Right lung (tissue), 10 donors: ENCODE measurements at places on chromosomes 11 and 22. TPM values are rescaled to one million over a fixed set of nuclear protein-coding genes. Genes with fewer than 3 reads are reported as not detected.

The UPB1 gene
- polyA plus RNA-seq, result 2.0 TPM

The TSSC4 gene
- 39.0 TPM for polyA plus RNA-seq

The SMC1B gene
- polyA plus RNA-seq, result 0.24 TPM

The BAIAP2L2 gene
- polyA plus RNA-seq, result 1.4 TPM

The SCGB1A1 gene
- 3.8 TPM for polyA plus RNA-seq

The SHANK2 gene
- polyA plus RNA-seq, result 21.2 TPM

The HPX gene
- polyA plus RNA-seq, result 7.6 TPM

The UBQLN3 gene
- polyA plus RNA-seq, result not detected

The LMO1 gene
- 0.23 TPM for polyA plus RNA-seq

DNA sequence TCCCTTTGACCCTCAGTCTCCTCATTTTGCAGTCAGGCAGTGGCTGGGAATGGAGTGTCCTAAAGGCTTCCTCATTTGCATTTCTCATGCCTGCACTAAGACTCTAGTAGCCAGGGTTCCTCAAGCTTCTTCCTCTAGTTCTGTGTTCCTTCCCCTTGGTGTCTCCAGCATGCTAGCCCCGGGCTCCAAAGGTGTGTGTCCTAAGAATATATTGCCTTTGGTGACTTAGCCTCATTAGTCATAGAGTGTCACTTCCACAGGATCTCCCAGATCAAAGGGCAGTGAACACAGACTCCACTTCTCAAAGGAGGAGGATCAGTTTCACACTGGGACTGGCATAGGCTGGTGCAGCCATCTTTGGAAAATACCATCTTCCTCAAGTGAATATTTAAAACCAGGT is 21.4 kb upstream of the ACER3 start:
- DNase-seq, result no peak

- no peak for DNase-seq
Measured at GRCh38 chr11:36146437-36146836, 142.8 kb downstream of the COMMD9 start.

DNA sequence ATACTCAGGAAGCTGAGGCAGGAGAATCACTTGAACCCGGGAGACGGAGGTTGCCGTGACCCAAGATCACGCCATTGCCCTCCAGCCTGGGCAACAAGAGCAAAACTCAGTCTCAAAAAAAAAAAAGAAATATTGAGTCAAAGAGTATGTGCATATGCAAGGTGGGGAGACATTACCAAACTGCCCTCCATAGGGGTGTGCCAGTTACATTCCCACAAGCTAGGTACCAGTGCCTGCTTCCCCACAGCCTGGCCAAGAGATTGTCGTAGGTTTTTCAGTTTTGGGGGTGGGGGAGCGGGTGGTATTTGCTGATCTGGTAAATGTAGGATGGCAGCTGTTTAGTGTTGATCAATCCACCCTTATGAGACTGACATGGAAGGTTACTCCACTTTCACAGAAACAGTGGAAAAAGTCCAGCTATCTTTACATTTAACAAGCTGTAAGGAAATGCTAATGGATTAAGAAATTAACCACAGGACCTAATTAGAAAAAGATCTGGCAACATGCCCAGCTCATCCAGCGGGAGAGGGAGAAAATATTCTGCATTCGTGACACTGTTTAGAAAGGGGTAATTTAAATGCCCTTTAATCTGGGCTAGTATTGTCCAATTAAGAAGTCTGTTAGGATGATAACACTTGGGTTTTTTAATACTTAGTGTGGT is 89.4 kb downstream of the PACS1 start:
- DNase-seq, result no peak

DNA sequence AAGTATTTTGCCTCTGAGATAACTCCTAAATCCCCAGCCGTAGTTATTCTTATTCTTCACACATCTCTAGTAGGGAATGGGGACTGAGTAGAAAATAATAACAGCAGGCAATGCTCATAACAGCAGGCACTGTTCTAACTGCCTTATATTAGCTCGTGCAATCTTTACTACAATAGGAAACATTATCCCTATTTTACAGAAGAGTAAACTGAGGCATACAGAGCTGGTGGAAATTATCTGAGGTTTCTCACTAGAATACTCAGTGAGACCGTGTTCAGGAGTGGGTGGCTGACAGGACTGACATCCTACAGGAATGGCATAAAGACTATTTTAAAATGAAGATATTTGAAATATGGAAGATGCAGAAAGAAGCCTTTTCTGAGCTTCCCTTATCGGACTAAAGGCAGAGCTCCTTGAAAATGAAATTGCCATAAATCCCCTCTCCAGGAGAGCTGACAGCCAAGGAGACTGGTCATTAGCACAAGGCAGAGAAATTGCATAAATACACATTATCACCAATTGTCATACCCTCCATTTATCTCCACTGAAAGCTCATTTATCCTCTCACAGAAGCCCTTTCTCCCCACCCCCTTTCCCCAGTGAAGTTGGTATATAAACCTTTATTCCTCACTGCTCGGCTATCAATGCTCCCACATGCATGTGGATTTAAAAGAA is 93.9 kb downstream of the RASSF10 start:
- no peak for DNase-seq

GRCh38 chr22:33821290-33821689 is 99.0 kb downstream of the LARGE1 start:
- no peak for DNase-seq

GRCh38 chr22:49087198-49087597 is 740.5 kb downstream of the BRD1 start:
- DNase-seq, result peak; percentile 18

GRCh38 chr11:76277298-76278175 is 71.2 kb upstream of the WNT11 start:
- DNase-seq, result no peak

- no peak for DNase-seq
Measured at GRCh38 chr11:65224930-65225278, 36.9 kb upstream of the POLA2 start.

GRCh38 chr11:119376197-119376847 is 5.2 kb downstream of the USP2 start:
- peak; percentile 58 for DNase-seq

DNA sequence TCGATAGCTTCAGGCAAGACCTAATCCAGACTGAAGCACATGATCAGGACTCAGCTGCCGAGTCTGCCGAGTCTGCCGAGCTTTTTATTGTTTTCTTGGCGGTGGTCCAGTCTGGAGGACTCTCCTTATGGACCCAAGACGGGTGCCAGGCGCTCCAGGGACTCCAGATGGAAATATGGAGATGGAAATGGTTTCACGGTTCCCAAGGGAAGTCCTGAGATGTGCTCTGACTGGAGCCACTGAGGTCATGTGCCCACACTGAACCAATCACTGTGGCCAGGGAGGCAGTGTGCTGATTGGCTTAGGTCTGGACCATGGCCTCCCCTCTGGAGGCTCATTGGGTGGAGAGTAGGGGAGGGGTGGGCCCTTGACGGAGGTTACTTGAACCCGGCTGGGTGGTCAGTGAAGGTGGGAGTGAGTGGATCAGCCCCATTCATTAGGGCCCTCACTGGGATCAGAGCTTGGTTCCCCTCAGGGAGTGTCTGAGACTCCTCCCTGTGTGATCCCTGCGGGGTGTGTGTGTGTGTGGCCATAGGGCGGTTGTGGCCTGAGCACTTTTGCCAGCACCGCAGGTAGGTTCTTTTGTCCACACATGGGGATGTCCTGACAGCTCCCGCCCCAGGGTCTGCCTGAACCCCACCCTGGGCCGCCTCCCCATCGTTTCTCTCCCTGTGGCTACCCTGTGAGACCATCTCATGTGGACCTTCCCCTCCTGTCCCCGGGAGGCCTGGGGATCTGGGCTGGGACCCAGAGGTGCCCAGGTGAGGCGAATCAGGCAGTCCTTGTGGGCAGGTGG is 14.0 kb downstream of the RPS6KA4 start:
- no peak for DNase-seq

DNA sequence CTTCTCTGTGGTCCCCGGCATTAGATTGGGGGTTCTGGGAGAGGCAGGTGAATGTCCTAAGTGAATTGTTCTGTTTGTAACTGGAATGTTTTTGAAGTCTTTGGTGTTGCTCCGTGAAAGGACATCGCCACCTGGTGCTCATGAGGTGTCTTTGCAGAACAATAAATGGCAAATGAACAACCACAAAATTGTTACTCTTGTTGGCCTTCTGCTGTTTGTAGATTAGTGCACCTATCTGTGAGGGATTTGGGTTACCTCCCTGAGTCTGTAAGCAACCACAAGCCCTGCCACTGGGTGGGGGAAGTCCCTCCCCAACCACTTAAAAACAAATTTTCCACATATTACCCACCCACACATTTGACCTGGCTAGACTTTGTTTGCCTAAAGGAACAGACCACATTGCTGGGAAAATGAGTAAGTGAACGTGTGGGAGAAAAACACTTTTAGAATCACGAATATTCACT is 4.7 kb downstream of the MPEG1 start:
- DNase-seq, result no peak

DNA sequence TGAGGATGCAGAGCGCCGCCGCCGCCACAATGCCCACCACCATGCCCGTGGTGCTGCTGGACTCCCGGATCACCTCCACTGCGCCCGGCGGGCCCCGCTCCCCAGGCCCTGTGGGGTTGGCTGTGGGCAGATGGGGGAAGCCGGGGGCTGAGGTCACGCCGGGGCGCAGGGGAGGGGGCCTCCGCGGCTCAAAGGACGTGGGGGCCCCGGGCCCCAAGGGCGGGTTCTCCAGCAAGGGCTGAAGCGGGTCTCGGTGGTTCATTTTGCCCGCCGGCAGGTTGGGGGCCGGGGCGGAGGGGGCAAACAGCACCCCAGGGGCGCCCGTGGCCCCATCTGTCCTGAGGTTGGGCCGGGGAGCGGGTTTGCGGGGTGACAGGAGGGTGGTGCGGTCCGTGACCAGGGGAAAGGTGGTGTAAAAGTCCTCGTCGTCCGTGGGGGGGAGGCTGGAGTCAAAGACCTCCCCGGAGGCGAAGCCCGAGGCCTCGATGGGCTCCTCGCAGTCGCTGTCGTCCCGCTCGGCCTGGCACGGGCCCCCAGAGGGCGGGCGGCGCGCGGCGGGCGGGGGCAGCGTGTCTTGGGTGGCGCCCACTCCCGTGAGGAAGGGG is 16.5 kb downstream of the SLC22A12 start:
- no peak for DNase-seq

GRCh38 chr11:61763930-61764605 is 11.6 kb downstream of the MYRF start:
- no peak for DNase-seq

DNA sequence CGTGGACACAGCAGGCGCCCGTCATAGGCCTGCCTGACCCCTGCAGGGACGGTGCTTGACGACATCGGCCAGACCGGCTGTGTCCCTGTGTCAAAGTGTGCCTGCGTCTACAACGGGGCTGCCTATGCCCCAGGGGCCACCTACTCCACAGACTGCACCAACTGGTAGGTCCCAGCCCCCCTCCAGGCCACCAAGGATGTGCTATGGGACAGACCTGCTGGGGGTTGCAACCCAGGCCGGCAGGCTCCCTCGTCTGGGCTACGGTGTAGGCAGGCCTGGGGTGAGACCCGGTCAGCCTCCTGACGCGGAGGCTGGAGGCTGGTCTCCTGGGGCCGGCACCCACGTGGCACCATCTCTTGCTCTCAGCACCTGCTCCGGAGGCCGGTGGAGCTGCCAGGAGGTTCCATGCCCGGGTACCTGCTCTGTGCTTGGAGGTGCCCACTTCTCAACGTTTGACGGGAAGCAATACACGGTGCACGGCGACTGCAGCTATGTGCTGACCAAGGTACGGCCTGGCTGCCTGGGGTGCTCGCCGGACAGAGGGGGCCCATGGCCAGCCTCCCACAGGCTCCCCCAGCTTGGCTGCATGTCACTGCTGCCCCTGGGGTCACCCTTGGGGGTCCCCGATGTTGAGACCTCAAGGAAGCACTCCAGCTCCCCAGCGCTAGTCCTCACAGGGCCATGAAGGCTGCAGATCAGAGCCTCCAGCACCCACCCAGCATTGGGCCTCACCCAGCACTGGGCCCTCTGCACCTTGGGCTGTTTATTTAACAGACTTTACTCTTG is 7.7 kb downstream of the MUC5AC start:
- no peak for DNase-seq

- no peak for DNase-seq
Measured at GRCh38 chr11:76131142-76131541, 75.2 kb downstream of the WNT11 start.

GRCh38 chr11:119885067-119885466 is 156.1 kb upstream of the NECTIN1 start:
- DNase-seq, result no peak

GRCh38 chr11:96037405-96037949 is 113.6 kb upstream of the MTMR2 start:
- no peak for DNase-seq

GRCh38 chr22:21043860-21044535 is 1.7 kb upstream of the LRRC74B start:
- DNase-seq, result no peak

DNA sequence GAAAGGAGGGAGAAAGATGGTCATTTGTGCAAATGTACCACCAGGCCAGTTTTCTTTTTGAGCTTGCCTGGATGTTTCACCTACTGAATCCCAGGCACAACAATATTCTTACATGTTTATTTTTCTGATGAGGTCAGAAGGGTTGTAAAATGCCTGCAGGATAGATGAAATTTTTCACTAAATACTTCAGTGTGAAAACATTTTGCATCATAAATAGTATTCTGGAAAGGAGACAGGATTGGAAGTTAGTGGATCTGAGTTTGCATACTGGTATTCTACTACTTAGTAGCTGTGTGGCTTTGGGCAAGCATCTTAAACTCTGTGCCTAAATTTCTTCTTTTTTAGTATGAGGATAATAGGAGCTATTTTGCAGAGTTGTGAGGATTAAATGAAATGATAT is 24.8 kb downstream of the RNF169 start:
- DNase-seq, result no peak

DNA sequence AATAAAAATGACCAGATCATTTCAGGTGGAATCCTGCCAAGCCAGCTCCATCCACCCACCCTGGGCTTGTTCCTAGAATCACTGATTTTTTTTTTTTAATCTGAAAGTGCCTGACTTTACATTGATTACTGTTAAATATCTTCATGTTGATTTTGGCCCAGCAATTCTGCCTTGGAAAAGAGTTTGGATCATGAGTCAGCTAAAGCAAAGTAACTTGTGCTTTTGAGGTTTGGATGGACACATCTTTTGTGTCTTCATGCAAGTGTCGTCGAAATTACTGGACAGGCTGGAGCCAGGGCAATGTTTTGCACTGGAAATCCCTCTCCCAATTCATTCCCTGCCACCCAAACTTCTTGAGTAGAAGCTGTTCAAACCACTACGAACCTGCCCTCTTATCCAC is 164.0 kb upstream of the SYT13 start:
- no peak for DNase-seq
